ENCODE measurements at places on chromosomes 2 and 18. TPM values are rescaled to one million over a fixed set of nuclear protein-coding genes. Genes with fewer than 3 reads are reported as not detected.

- DNase-seq, result no peak
These were observed 30.7 kb downstream of the DGKD start for GRCh38 chr2:233384811-233385488.

FNDC4 gene
- total RNA-seq, result 10.6 TPM

GRCh38 chr2:128495996-128496547 is 177.4 kb upstream of the HS6ST1 start:
- DNase-seq, result no peak

ANKRD44 gene
- 21.8 TPM for total RNA-seq

C2orf80 gene
- not detected for total RNA-seq

DNA sequence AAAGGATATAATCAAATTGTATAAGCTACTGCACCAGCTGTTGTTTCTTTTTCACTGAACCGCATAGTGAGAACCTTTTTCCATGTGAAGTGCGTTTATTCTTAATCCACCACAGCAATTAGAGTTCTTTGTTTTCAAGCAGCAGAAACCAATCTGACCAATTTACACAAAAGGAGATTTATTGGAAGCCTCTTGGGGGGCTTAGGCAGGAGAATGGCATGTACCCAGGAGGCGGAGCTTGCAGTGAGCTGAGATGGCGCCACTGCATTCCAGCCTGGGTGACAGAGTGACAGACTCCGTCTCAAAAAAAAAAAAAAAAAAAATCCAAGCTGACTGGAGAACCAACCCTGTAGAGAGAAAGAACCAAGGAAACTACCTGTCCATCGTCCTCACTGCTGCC is 10.0 kb downstream of the ADNP2 start:
- DNase-seq, result no peak

CFAP221 gene
- total RNA-seq, result 0.20 TPM

DNA sequence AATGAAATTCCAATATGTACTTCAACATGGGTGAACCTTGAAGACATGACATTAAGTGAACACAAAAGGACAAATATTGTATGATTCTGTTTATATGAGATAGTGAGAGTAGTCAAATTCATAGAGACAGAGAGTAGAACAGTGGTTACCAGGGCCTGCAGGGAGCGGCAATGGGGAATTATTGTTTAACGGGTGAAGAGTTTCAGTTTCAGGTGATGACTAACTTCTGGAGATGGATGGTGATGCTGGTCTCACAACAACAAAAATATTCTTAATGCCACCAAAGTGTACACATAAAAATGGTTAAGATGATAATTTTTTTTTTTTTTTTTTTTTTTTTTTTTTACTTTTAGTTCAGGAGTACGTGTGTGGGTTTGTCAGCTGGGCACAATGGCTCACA is 109.4 kb upstream of the TMEM200C start:
- DNase-seq, result no peak

DNA sequence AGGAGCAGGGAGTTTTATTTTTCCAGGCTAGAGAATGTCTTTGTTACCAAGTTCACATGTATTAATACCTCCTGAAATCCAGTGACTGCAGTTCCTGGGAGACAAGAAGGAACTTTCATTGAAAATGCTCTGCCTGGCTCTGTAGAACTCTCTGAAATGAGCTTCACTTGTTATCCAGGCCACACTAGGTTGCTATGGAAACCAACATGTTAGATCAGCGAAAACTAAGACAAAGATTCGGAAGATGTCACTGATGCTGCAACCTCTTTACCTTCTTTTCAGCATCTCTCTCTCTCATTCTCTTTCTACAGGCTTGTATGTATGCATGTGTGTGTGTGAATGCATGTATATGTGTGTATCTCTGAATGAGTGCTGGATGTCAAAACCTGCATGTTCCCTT is 218.5 kb downstream of the TRIB2 start:
- no peak for DNase-seq

GRCh38 chr2:1081451-1082225 is 131.0 kb downstream of the SNTG2 start:
- DNase-seq, result no peak

DNA sequence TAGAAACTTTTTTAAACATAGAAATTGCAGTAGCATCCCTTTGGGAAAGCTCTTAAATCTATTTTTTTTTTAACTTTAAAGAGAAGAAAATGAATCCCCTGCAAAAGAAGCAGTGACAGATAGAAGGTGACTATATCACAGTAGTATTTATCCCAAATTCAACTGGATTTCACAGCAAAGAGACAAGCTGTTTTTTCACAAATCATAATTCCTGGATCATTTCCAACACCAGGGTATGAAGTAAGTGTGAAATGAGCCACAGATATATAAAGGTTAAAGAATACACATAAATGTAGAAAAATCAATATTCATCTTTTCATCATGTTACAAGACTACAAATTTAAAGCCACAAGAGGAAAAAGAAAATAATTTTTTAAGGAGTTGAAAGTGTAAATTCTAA is 1404.9 kb upstream of the NXPH2 start:
- DNase-seq, result no peak

DPP10 gene
- 1.1 TPM for total RNA-seq

- DNase-seq, result no peak
These were observed 16.9 kb downstream of the GPR55 start for GRCh38 chr2:230908092-230908594.

DNA sequence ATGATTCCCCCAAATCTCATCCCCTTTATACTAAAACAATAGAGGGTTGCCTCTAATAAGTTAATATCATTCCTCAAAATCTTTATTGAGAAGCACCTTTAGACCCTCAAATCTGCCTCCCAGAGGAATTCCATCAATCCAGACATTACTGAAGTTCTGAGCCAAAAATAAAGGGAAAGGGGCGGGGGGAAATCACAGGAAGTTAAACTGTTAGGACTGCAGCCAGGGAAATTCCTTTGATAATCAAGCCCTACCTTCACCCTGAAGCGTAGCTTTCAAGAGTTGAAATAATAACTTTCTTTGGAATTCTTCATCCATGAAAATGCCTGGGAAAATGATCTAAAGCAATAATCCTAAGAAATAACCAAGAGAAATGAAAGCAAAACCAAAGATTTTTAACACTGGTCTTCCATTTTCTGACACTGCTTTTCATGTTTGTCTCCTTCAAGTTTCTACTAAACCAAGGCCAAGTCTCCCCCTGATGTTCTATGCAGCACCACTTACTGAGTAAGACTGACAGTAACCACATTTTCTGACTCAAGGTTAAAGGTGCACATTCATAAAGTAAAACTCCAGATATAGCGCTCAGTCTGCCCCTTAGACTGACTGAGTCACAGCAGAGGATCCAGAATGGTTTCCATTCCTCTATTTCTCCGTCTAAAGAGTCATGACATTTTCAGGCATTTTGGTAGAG is 78.2 kb downstream of the TCF4 start:
- no peak for DNase-seq

- no peak for DNase-seq
These were observed 6.5 kb downstream of the GPC1 start for GRCh38 chr2:240441993-240442411.

GRCh38 chr2:231393149-231394131 is 2.1 kb upstream of the B3GNT7 start:
- no peak for DNase-seq

ANKRD30BL gene
- 1.4 TPM for total RNA-seq

GRCh38 chr2:234565201-234565600 is 68.3 kb upstream of the ARL4C start:
- DNase-seq, result no peak

DNA sequence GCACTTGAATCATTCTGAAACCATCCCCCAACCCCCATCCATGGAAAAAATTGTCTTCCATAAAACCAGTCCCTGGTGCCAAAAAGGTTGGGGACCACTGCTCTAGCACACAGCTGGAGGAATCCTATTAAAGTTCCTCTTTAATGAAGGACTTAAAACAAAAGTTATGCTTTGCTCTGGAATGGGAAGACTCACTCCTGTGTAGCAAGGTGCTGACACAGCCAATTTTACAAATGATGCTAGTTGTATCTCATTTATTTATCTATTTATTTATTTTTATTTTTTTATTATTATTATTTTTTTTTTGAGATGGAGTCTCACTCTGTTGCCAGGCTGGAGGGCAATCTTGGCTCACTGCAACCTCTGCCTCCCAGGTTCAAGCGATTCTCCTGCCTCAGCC is 58.9 kb upstream of the NDUFV2 start:
- DNase-seq, result no peak

EN1 gene
- 12.0 TPM for total RNA-seq

- DNase-seq, result no peak
These were observed at the start of gene MLPH for GRCh38 chr2:237486819-237487448. MLPH (plus strand) TSS chr2:237487251; CDS start chr2:237493427, 6,176 bp downstream.

DNA sequence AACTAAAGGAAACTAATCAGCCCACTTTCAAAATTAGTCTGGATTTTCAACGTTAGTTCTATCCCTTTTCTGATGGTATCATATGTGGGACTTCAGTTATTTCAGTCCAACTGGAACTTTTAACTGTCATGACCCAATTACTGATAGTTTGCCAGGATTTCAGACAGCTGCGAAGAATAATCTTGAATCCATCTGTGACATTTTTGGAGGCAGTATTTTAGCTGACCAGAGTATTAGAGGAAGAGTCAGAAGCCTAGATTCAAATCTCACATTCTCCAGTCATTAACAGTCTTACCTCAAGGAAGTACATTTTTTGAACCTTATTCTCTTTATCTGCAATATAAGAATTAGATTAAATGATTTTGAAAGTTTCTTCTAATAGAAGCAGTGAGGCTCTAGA is 81.3 kb downstream of the PTRHD1 start:
- peak; percentile 27 for DNase-seq

DNA sequence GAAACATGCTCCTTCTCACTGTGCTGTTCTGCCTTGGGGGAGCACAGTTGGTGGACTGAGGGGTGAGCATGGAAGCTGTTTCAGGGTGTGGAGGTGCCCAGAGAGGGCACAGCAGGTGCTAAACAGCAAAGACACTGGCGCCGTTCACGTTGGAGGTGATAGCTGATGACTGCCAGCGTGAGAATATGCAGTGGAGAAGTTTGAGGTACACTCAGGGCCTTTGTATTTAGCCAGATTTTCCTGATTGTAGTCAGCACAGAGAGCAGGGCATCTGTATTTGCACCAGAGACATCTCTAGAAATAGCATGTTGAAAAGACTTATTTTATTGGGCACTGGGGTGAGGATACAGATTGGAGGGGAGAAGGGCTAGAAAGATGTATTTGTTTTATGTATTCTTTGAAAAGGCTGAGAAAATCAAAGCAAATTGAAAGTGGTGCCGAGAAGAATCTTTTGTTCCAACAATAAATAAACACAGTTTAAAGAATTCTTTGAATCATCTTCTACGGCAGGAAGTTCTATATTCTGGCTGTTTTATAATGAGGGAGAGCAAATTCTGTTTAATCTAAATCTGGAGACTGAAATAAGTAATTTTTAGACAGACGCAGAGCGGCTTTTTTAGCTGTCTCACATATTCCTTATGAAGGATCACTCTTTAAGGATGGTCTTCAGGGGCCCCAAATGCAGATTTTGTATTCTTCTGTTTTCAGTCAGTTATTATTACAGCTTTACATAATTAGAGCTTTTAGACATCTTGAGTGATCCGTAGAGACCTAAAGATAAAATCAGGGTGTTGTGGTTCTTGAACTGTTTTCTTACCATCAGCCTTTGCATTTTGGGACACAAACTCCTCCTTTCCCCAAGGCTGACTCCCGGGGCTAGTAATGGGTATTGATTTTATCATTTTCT is 7.1 kb downstream of the ZNF532 start:
- no peak for DNase-seq

DNA sequence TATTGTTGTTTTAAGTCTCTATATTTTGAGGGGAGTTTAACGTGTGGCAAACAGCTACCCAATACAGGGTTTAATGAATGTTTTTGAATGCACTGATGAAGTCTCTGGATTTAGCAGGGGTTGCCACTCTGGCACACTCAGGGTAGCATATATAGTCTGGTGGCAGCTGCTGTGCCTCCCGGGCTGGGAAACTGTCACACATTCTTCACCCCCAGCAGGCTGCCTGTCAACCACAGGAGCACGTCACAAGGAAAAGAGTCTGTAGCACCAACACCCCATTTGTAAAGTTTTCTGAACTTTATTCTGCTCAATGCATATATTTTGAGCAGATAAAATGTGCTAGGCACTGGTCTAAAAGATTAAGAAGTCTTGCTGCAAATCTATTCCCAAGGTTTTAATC is 39.3 kb downstream of the NGEF start:
- DNase-seq, result no peak

DNA sequence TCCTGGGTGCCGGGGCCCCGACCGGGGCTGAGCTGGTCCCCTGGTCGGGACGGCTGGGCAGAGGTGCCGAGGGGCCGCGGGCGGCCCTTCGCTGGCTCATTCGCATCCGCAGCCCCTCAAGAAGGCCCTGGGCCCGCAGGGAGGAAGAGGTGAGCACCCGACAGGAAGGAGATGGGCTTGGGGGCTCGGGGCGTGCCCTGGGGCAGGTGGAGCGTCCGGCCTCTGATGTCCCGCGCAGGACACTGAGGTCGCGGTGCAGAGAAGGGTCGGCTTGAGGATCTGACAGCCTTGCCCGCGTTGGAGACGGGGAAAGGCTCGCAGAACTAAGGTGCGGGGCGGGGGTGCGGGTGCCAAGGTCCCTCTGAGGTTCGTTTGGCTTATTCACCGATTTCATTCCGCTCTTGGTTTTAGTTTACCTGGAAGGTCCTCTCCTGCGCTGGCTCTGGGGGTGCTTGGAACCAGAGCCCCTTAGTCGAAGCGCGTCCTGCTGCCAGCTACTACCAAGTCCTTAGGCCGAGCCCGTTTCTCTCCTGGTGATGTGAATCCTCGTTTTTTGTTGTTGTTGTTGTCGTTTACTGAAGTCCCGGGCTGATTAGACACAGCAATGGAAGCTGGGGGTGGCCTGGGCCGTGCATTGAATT is 18.9 kb upstream of the CD8A start:
- no peak for DNase-seq

DYSF gene
- total RNA-seq, result 23.2 TPM
